T-helper 2 cell (primary cell): ENCODE measurements at places on chromosomes 3 and 15.

- no peak for DNase-seq
These were observed 749 bp downstream of the SRGAP3 start for GRCh38 chr3:9248522-9249271.

- DNase-seq, result peak; percentile 26
These were observed 23.2 kb downstream of the SPTBN5 start for GRCh38 chr15:41870689-41871081.

GRCh38 chr3:12908859-12909258 lies 67.5 kb upstream of the RPL32 start:
- no peak for DNase-seq

GRCh38 chr3:76245622-76246021 lies 460.3 kb upstream of the ZNF717 start:
- no peak for DNase-seq

GRCh38 chr3:175502155-175502554 lies 643.0 kb downstream of the NAALADL2 start:
- no peak for DNase-seq

- DNase-seq, result no peak
These were observed 844.9 kb upstream of the ALCAM start for GRCh38 chr3:104521606-104522336.

DNA sequence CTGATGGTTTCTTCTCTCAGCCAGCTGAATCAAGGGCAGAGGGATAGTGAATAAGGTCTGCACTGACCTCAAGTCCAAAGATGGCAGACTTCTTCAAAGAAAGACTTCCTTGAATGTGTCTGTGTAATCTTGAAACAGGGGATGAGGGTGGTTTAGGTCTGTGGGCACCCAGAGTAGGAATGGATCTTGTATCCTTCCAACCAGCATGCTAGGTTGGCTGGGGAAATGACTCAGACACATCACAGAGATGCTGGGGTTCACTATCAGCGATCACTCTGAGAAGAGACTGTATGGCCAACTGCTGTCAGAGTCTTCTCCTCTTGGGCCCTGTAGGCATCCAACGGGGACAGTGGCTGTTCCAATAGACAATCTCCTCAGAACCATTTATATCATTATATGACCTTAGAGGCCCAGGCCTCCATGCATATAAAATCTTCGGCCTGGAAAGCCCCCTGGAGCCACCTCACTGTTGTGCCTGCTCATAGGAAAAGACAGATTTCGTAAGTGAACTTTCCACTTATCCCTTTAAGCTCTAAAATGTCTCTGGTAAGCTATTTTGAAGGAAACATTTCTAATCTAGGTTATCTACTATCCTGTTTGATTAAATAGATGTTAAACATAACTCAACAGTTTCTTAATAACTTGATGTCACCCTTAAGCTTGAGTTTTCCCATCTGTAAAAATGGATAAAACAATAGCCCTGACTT lies 58.5 kb downstream of the TIPARP start:
- no peak for DNase-seq

- no peak for DNase-seq
These were observed 491.6 kb upstream of the TPRG1 start for GRCh38 chr3:188680189-188680588.

GRCh38 chr3:113223475-113224281 lies 12.3 kb downstream of the BOC start:
- DNase-seq, result no peak

- no peak for DNase-seq
These were observed 118.3 kb upstream of the NEO1 start for GRCh38 chr15:72933976-72934375.

GRCh38 chr3:197562398-197563251 lies 6.9 kb upstream of the BDH1 start:
- DNase-seq, result no peak

DNA sequence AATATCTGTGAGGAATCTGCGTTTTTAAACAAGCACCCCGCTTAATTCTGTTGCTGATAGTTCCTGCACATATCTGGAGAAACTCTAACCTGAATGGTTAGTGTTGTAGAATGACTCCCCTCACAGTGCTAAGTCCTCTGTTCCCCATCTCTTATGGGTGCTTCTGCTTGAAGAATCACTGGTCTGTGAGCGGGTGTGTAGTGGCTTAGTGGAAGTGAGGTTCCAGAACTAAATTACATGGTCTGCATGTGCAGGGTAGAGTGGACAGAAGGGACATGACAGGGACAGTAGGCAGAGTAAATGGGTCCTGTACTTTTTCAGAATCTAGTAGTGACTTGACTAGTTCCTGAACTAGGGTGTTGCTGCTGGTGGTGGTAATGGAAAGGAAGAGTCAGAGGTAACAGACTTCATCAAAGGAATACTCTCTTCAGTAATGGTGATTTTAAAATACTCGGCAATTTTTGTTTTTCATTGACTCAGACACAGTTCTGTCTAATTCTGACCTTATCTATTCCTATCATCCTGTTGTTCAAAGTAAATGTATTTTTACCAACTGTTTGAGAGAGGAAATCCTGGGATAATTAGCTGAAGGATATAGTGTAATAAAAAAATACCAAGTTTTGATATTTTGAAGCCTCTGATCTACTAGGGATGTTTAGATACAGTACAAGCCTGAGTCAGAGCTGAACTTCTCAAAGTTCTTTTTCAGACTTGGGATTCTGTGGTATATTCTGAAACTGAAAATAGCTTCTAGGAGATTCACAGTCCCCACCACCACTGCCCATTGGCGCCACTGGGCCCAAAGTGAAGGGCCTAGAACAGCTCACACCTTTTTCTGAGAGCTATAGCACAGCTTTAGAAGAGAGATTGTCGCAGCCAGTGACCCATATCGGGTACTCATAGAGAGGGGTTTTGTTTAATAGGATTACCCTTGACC lies 55.5 kb downstream of the FNDC3B start:
- no peak for DNase-seq

GRCh38 chr3:195103623-195104022 lies 167.3 kb downstream of the XXYLT1 start:
- no peak for DNase-seq

GRCh38 chr15:95793231-95793630 lies 537.3 kb upstream of the NR2F2 start:
- no peak for DNase-seq

- peak; percentile 94 for DNase-seq
These were observed 903 bp downstream of the SLC25A38 start for GRCh38 chr3:39383881-39384664.

- DNase-seq, result no peak
These were observed at the start of gene AQP9 for GRCh38 chr15:58138106-58138505. Gene AQP9 (plus strand): TSS chr15:58138381. CDS start chr15:58138566, 185 bp downstream.

GRCh38 chr3:88057630-88058305 lies 1.0 kb downstream of the CGGBP1 start:
- no peak for DNase-seq

- no peak for DNase-seq
These were observed 319.4 kb downstream of the NEK10 start for GRCh38 chr3:27049792-27050191.

DNA sequence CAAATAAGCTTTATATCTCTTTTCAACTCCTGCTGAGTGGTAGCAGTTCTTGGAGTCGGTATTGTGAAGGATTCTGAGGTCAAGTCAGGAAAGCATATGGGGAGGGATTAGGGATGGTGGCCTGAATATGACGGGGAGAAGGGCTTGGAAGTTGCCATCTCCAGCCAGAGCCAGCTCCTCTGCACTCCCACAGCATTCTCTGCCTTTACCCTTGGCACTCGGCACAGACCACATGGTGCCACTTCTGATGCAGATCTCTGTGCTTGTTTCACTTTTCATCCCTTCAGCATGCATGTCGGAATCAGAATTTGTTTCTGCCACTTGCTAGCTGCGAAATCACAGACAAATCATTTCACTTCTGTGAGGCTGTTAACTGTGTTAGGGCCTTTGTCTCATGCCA lies 52.5 kb downstream of the RAB11A start:
- DNase-seq, result no peak

GRCh38 chr3:192122832-192123594 lies 604.3 kb downstream of the FGF12 start:
- DNase-seq, result no peak

- DNase-seq, result no peak
These were observed 238.7 kb downstream of the TBL1XR1 start for GRCh38 chr3:176958560-176958959.

DNA sequence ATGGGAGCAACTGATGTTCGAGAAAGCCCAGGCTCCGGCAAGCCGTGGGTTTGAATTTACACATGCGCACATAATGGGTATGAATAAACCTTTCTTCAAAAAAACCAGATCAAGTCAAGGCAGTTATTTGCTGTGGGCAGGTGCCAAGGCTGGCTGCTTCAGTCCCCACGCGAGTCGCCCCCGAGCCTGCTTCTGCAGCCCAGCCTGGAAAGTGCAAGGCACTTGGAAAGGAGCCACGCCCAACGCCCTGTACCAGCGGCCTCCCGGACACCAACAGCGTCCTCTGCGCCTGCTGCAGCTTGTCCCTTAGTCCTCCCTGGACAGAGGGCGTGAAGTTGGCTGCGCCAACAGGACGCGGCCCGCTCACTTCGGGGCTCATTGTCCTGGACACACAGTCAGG lies 68.9 kb downstream of the KLF15 start:
- DNase-seq, result no peak

GRCh38 chr3:141082064-141082463 lies 30.9 kb downstream of the SPSB4 start:
- DNase-seq, result no peak

- no peak for DNase-seq
These were observed 115.1 kb downstream of the LIPC start for GRCh38 chr15:58546635-58547627.

- no peak for DNase-seq
These were observed 44.5 kb downstream of the LRRFIP2 start for GRCh38 chr3:37129871-37130270.

- no peak for DNase-seq
These were observed 332.6 kb upstream of the KCNMB2 start for GRCh38 chr3:178203650-178204049.

- DNase-seq, result no peak
These were observed 406 bp upstream of the MPI start for GRCh38 chr15:74889390-74889882.

DNA sequence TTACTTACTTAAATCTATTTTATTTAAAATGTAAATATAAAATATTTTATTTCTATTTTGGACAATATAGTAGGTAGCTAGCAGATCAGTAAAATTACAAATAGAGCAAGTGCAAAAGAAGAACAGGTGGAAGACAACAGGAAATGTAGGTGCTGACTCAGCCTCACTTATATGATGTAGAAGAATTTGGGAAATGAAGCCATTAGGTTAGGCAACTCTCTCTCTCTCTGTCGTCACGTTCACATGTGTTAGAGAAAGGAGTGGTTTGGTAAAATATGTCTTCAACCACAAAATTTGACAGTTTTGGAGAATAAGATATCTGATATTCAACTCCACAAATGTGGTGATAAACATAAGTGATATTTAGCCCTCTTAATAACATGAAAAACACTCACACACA lies 532.5 kb upstream of the KCNMB2 start:
- DNase-seq, result no peak

DNA sequence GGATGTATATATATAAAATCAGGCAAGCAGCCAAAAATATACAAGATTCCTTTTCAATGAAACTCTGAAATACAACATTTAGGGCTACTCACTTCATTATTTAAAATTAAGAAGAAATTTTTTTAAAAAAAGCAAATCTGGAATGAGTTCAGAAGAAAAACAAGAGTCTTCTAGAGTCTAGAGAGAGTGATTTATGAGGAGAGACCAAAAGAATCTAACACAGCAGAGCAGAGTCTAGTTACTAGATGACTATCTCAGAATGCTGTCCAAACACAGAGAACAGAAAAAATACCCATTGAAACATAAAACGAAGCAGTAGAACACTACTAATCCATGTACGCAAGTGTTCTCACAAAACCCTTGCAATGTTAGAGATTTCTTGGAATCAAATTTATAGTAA lies 275.2 kb upstream of the CBLB start:
- no peak for DNase-seq

DNA sequence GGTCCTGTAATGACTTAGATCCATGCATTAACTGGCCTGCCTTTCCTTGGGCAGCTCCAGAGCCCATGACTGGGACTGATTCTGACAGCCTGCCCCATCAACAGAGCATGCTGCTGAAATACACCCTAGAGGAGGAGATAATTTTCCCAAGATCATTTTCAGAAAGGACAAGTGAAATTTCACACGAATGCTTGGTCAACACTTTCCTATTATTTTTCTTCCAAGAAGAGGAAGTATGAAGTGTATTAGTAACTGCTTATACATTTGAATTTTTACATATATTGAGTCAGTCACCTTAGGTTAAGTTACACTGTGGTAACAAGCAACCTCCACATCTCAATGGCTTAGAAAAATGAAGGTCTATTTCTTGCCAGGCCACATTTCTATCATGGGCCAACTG lies 9.7 kb upstream of the NMNAT3 start:
- no peak for DNase-seq

GRCh38 chr15:58026051-58026450 lies 39.5 kb downstream of the ALDH1A2 start:
- no peak for DNase-seq

GRCh38 chr15:32683906-32684584 lies 33.8 kb upstream of the GREM1 start:
- no peak for DNase-seq

DNA sequence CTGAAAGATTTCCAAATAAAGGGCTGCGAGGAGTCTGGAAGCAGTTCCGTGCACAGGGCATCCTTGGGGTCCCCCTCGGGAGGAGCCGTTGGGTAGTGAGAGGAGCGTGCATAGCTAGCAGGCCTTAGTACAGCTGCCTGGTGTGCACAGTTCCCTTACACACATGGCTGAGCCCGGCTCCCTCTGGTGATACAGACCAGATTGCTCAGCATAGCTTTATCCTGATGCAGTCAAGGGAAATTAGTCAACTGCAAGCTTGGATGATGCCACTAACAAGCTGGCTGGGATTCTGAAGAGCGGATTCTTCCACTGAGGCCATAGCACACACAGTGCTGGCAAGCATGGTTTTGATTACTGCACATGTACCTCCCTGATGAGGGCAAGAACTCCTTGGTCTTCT lies 349.4 kb downstream of the LRTM1 start:
- DNase-seq, result no peak

DNA sequence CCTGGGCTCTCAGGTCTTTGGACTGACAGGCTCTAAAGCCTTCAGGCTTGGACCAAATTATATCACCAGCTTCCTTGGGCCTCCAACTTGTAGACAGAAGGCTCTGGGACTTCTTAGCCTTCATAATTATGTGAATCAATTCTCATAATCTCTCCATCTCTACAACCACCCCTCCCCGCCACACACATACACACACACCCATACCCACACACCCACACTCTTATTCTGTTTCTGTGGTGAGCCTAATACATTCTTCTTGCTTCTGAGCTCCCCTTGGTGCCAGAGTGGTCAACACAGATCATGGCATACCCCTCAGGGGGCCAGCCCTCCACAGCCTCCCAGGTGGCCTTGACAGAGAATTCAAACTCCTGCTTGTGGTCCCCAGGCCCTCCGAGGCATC lies 5.6 kb upstream of the NUP210 start:
- no peak for DNase-seq

- no peak for DNase-seq
These were observed 15.2 kb upstream of the XIRP1 start for GRCh38 chr3:39207361-39208186.

DNA sequence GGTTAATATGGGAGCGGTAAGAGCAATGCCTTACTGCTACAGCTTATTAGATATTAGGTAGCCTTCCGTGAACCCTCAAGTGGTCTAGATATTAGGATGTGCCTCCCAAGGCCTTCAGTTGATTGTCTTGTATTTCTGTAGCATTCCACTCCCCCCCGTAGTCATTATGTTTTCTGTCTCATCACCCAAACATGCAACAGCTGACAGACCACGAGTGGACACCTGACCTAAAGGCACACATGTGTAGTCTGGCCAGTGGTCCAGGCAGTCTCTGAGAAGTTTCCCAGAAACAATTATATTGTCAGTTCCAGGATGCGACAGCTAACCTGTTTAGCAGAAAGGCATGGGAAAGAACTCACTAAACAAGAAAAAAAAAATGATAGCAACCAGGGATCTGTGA lies 1000.9 kb downstream of the AGBL1 start:
- DNase-seq, result no peak
